ENCODE measurements at places on chromosomes 13 and 19.
A peak's percentile ranks its signal among the peaks of the same experiment; 100 is the strongest.

GRCh38 chr13:53241891-53242348 lies 213.3 kb downstream of the OLFM4 start:
- DNase-seq: no peak

- no peak for DNase-seq
These were observed 89.4 kb upstream of the RAP2A start for GRCh38 chr13:97344265-97345175.

- no peak for DNase-seq
These were observed 272.5 kb downstream of the ENOX1 start for GRCh38 chr13:43514311-43514710.

DNA sequence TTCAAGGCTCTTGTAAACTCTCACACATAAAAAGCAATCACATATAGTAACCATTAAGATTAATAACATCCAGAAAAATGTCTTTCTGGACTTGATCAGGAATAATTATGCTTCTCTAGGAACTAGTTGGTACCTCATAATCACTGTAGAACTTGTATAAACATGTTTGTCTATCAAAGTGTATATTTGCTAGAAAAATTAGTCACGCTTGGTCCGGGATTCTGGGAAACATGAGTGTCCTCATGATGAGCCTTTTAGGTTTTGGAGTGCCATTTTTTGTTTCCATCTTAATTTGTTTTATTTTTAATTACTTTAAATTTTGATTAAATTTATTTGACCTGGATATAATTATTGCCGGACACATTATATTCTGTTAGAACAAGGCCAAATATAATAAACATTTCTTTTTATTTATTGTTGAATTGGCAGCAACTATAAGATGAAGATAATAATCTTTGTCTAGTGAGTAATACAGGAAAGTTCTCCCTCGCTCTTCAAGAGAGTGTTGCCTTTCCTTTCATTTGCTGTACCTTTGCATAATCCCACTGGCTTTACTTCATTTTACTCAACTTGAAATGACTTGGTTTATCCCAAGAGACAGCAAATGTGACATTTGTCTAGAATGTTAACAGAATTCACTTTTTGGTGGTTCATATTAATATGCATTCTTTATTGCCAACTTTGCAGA lies 207.0 kb downstream of the NALCN start:
- no peak for DNase-seq

DNA sequence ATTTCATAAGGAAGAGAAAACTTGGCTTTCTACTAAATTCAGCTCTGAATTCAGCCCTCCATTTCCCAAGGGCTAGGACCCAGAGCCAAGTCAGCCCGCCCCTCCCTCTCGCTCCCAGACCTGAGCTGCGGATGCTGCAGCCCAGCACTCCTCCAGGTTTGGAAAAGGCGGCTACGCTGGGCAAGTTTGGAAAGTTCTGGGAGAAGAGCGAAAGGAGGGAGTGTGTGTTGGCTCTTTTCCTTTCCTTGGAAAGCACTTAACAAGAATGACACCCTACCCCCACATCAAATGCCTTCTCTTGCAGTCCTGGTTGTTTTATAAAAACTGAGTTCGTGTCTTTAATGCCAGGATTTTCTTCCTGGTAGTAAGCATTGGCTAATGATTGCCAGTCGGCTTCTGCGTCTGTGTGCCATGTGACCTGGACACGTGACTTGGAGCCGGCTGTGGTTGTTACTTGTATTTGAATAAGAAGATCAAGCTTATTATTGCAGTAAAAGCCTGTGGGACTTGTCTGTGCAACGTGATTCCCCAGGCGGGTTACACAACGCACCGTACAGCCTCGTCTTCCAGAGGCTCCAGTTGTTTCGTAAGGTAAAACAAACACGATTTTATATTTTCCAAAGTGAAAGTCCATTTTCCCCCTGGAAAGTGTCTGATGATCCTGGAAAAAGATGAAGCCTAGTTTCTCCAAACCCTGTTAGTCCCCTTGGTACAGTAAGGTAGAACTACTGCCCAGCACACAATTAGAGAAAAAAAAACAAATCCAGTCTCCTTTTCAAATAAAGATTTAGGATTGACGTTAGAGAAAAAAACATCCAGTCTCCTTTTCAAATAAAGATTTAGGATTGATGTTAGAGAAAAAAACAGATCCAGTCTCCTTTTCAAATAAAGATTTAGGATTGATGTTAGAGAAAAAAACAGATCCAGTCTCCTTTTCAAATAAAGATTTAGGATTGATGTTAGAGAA lies 26.8 kb upstream of the UBE2L5 start:
- DNase-seq: peak; percentile 40

GRCh38 chr13:81171065-81171647 lies 830.2 kb upstream of the SPRY2 start:
- DNase-seq: no peak

GRCh38 chr19:8108560-8109445 lies 40.6 kb downstream of the FBN3 start:
- no peak for DNase-seq

DNA sequence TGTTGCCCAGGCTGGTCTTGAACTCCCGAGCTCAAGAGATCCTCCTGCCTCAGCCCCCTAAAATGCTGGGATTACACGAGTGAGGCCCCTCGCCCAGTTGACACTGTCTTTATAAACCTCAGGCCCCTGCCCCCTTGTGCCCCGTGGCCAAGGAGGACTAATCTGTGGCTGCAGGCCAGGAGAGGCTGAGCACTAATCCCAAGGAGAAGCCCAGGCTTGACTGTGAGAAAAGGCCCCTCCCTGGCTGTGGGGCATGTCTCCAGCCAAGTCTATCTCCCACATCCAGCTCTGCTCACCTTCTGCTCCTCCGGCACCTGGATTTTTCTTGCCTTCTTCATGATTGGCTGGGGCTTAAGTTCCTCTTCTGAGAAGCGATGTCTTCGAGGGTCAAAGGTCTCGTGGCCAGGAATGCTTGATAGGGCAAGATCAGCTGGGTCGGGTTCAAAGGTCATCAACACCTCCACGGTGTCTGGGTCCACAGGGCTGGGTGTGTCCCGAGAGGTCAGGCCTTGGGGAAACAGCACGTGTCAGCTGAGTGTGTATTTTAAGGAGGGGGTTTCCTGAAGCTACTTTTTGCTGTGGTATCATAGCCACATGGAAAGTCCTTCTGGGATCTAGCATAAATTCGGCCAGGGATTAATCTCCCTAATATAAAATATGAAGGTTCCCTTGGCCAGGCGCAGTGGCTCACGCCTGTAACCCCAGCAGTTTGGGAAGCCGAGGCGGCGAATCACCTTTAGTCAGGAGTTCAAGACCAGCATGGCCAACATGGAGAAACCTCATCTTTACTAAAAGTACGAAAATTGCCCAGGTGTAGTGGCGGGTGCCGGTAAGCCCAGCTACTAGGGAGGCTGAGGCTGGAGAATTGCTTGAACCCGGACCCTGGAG lies 3.8 kb downstream of the DBP start:
- DNase-seq: no peak

DNA sequence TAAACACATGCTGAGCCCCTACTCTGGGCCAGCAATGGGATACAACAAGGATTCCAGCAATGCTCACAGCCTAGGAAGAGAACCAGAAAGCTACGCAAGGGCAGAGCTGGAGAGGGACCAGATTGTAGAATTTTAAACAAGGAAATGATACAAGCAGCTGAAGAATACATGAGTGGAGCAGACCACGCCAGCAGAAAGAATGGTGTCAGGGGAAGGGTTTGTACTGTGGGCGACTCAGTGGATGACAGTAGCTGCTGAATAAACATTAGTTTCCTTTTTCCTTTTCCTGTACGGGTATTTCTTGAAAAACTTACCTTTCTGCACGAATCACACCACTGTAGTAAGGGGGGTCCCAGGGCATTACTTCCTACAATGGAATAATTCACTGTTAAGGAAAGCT lies 30.7 kb downstream of the MIPEP start:
- DNase-seq: no peak

Data from activated CD4-positive, CD25-positive, alpha-beta regulatory T cell treated with anti-CD3 and anti-CD28 coated beads, Interleukin-2, amount 50 U/mL, for 16 hours (primary cell).